Astrocyte of the hippocampus (primary cell): ENCODE measurements at places on chromosomes 4 and X.

DNA sequence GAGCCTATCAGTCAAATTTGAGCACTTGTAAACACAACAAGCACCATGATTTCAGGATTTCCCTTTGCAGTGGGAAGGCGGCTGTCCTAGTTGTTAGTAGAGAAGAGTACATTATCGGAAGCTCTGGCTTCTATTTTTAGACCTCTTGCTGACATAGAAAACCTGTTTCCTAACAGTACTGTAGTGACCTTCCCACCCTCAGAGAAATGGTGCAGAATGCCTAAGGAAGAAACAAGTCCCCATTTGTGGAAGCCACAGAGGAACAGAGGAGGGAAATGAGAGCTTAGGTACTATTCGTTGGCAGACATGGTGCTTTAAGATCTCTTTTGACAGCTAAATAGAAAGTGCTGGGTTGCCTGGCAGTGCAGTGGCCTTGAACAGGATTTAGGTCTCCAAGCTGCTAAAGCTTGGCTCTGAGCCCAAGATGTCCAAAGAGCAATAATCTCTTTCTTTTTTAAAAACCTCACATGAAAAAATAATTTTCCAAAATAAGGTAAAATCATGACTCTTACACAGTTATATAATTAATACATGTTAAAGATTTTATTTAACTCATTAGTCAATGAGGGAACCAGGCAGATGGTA, 24.9 kb downstream of the GLRA2 start:
- DNase-seq = no peak

DNA sequence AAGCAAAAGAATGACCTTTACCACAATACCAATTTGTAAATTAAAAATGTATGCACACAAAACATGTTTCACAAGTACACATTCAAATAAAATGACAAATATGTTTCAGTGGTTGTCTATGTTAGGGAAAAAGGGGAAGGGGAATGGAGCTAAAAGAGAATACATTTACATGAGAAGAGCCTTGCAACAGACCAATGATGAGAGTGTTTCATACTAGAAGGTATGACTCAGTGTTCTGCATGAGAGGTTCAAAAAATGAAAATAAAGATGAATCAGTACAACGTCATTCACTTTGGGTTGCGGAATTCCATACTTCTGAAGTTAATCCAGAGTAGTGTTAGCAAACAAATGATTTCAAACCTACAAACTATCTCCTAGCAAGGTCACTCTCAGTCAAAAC, 51.7 kb downstream of the RPGR start:
- DNase-seq = peak; percentile 63

DNA sequence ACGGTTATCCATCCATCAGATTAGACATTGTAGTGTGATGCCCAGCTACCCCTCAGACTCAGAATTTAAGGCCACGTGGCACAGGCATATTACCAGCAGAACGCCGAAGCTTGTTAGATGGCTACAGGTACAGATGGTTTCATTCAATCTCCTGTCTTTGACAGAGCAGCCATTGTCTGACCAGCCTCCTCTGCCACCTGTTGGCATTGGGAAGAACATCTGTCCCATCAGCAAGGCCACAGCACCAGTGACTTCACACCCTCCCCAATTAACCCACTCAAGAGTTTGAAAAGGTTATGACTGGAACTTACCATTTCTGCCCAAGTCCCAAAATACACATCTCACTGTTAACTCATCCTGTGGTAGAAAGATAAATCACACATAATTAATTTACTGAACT, 22.0 kb upstream of the PHKA2 start:
- DNase-seq = no peak

DNA sequence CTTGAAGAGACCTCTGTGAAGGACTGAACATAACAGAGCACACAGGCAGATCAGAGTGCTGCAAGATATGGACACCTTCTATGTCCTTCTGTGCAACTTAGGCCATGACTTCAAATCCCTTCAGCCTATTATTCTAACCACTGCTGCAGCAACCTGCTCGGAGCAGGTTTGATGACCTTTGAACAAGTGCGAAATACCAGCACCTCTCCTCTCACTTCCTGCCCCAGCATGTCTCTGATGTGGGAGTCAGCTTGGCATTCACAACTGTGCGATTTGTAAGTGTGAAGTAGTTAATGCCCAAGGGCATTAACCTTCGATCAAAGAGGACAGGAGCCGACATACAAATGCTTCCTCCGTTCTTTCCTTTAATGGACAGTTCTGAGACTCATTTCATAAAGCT, 1.6 kb upstream of the EXOC1 start:
- no peak for DNase-seq

DNA sequence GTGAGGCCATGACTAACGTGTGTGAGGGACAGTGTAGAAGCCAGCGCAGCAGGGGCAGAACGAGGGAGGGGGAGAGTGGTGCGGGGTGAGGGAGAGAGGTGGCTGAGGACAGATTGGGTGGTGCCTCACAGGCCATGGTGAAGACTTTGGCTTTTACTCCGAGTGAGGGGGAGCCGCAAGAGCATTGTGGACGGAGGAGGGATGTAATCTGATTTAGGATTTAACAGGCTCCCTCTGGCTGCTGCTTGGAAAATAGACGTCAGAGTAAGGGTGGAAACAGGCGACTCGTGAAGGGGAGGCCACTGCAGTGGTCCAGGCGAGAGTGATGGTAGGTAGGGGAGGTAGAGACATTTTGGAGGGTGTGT, 13.0 kb downstream of the PPP1R3F start:
- DNase-seq = peak; percentile 33
